NT2/D1 (cell line): ENCODE measurements at places on chromosomes 5 and 9.

DNA sequence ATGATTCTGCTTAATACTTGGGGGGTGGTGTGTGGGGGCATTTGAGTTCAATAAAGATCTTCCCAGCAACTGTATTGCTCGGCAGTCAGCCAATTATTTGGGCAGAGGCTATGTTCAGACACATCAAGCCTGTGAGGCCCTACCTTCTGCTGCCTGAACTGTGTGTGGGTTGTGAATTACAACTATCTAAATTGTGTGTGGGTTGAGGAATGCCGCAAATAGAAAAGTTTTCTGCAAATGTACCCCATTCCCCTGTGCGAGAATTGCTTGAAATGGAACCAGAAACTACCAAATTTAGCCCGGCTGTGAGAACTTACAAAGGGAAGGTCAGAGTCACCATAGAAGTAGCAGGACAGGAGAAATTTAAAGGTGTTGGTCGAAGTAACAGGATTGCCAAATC is 360.0 kb upstream of the PIK3R1 start:
- DNase-seq, result no peak

- DNase-seq, result peak; percentile 84
Measured at GRCh38 chr9:134067904-134068743, at the start of gene BRD3. Gene BRD3 (minus strand): TSS chr9:134068026. CDS start chr9:134053477, 14,549 bp downstream.

GRCh38 chr5:116559239-116559638 is 15.4 kb downstream of the SEMA6A start:
- DNase-seq, result no peak

- no peak for DNase-seq
Measured at GRCh38 chr9:135780086-135780485, 78.1 kb downstream of the KCNT1 start.

DNA sequence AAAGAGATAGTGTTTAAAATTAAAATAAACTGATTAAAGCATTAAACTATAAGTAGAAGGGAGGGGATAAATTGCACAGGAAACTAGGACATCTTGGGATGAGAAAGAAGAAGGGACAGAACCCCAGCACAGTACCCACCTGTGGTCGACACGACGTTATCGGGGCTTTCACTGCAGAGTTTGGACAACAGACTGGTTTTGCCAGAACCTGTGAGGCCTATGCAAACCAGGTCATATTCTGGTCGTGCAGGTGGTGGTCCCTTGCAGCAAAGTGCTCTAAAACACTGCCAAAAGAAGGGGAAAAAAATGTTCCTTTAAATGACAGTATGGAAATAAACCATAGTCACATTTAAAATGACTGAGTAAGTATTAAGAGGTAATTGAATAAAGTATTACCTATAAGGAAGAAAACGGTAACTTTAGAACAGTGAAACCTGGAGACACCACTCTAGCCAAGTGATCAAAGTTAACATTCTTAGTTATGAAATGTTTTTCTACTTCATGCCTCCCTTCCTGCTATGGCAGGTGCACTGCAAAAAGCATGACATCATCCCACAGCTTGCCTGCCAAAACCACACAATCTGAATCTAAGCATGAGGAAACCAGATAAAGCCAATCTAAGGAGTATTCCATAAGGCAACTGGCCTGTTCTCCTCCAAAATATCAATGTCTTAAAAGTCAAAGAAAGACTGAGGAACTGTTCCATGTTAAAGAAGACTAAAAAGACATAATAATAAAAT is 138.6 kb downstream of the ARL15 start:
- DNase-seq, result no peak

DNA sequence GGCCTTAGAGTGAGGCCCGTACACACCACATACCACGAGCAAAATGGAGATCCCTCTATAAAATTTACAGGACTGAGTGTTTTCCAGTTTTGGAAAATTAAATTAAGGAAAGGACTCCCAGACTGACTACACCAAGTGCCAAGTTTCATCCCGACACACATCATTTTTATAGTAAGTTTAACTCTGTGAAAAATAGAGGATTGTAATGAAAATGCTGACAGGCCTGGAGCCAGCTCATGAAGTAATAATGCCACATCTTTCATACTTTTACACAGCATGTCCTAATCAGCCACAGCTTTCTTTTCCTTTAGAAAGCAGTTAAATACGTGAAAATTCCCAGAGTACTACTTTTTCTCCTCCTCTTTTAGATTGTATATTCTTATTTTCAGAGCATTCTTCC is 169.2 kb downstream of the SAXO1 start:
- DNase-seq, result no peak

DNA sequence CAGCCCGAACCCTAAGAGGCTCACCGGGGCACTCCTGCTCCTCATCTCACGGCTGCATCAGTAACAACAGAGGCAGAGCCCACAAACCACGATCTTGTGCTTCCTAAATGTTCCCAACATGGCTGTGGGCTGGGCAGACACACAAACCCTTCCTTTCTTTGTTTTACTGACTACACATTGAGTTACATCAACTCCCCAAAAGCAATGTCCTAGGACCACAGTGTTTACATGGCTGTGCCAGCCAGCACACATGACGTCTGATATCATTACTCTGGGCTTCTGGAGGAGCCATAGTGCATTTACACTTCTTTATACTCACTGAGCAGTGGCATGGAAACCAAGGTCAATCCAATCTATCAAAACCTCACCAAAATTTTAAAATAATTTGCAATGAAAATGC is 101.4 kb downstream of the LHFPL2 start:
- DNase-seq, result no peak

- DNase-seq, result no peak
Measured at GRCh38 chr9:132575811-132576210, 6.6 kb upstream of the BARHL1 start.

- no peak for DNase-seq
Measured at GRCh38 chr5:153632748-153633290, 142.3 kb downstream of the GRIA1 start.

GRCh38 chr5:139076111-139076510 is 122.1 kb downstream of the SIL1 start:
- DNase-seq, result no peak

DNA sequence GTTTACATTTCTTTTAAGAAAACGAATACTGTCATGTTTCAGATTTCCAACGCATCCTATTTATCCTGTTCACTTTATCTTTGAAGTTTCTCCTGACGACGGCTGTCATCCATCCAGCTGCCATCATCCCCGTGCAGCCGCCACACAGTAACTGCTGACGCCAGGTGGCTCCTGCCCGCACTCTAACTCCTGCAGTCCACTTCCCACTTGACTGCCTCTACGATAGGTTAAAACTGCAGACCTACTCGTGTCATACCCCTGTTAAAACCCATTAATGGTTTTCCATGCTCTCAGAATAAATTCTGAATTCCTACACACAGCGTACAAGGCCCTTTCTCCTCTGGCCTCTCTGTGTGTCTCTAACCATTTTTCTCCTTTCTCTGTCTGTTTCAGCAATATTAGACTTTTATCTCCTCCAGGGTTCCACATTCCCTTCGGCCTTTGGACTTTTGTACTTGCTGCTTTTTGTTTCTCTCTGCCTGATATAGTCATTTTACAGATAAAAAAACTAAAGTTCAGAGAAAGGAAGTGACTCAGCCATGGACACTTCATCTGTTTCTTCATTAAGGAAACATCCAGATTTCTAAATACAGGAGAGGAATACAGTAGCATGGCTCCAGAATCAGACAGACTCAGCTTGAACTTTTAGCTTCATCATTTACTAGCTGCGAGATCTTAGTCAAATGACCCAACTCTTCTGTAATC is 84.9 kb downstream of the ADAMTS12 start:
- DNase-seq, result no peak

DNA sequence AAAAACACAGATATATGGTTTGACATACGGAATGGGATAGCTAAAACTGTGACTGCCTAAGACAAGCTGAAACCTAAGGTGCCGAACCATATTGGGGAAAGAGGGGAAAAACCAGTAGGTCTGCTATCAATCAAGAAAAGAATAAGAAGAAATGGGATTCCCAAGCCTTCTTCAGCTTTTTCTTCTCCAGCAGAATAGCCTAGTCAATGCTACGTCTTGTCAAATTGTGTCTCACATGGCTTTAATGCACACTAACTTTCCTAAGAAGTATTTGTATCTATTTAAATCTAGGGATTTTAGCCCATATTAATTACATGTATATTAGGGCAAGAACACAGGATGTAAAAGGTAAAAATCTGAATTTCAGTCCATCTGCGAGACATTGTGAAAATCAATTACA is 797 bp upstream of the FBXO38 start:
- no peak for DNase-seq

GRCh38 chr9:99922711-99923030 is 16.2 kb downstream of the STX17 start:
- DNase-seq, result no peak

GRCh38 chr5:73160239-73160671 is 12.7 kb upstream of the TMEM174 start:
- DNase-seq, result no peak

GRCh38 chr9:82969291-82969690 is 93.7 kb downstream of the RASEF start:
- no peak for DNase-seq

DNA sequence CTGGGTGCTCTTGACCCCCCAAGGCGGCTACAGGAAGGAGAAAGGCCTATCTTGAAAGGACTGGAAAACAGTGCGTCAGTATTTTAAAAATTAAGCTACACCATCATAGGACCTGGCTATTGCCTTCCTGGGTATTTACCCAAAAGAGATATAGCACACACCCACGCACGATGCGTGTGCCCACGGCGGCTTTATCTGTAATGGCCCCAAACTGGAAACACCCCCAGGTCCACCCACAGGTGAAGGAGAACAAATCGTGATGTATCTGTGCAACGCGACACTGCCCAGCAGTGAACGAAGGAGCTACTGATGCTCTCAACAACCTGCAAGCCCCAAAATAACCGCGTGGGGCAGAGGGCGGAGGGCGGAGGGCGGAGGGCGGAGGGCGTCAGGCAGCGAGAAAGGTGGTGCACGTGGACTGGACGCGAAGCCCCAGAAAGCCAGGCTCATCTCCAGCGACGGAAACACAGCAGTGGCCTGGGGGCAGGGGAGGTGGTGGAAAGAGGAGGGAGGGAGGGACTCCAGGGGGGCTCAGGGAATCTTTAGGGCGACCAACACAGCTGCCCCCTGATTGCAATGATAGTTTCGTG is 12.4 kb upstream of the PTGDS start:
- DNase-seq, result no peak

GRCh38 chr9:7983490-7983889 is 183.9 kb upstream of the DMAC1 start:
- no peak for DNase-seq

- no peak for DNase-seq
Measured at GRCh38 chr9:13665418-13666066, 386.1 kb upstream of the MPDZ start.
